ENCODE measurements at places on chromosomes 1 and 21. TPM values are rescaled to one million over a fixed set of nuclear protein-coding genes. Genes with fewer than 3 reads are reported as not detected.

DNA sequence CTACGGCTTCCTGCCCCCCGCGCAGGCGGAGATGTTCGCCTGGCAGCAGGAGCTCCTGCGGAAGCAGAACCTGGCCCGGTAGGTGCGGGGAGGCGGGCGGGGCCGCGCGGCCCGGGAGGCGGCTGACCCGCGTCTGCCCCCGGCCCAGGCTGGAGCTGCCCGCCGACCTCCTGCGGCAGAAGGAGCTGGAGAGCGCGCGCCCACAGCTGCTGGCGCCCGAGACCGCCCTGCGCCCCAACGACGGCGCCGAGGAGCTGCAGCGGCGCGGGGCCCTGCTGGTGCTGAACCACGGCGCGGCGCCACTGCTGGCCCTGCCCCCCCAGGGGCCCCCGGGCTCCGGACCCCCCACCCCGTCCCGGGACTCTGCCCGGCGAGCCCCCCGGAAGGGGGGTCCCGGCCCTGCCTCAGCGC, 16.6 kb downstream of the NOC2L start:
- no peak for DNase-seq

GRCh38 chr1:97007840-97008604, 286.4 kb downstream of the PTBP2 start:
- DNase-seq, result no peak

DNA sequence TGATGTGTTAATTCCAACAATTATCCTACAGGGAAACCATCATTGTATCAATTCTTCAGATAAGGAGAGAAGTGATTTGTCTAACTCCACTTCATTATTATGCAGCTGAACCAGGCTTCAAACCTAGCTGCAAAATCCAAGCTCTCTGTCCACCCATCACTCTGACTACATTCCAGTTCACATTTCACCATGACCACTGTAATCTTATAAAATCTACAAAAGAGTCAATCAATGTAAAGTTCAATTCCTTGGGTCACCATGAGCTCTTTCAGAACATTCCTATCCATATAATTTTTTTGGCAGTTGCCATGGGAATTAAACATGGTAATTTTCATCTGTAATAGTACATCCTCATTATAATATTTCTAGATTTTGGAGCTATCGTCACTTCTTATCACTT, 100.9 kb downstream of the PLPPR5 start:
- no peak for DNase-seq

- DNase-seq, result peak; percentile 37
Measured at GRCh38 chr1:12438349-12438924, 179.6 kb downstream of the DHRS3 start.

DNA sequence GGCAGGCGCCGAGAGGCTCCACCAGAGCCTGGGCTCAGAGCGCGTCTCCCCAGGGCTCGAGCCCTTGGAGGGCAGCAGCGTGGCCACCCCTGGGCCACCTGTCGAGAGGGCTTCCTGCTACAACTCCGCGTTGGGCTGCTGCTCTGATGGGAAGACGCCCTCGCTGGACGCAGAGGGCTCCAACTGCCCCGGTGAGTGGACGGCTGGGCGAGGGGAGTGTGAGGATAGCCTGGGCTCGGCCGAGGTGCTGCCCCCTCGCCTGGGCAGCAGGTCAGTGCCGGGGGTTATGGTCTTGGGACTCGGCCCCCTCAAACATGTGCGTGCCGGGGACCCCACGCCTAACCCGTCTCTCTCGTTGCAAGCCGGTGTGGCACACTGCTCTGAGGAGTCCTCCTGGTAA, 26.8 kb downstream of the AGRN start:
- no peak for DNase-seq

DNA sequence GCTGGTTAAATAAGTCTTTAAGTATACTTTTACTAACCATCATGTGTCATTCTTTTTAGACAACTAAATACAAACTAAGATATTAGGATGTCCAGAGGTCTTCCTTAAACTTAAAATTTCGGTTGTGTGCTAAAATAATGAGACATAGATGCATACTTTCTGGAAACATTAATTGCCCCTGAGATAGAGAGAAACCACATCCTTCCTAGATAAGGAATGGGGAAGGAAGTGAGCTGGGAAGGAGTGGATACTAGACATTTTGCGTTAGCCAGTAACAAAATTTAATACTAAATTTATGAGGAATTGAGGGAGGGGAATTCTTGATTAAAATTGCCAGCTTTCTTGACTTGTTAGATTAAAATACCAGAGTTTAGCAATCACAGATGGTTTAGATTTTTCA, 37.1 kb upstream of the PTGS2 start:
- DNase-seq, result no peak

DNA sequence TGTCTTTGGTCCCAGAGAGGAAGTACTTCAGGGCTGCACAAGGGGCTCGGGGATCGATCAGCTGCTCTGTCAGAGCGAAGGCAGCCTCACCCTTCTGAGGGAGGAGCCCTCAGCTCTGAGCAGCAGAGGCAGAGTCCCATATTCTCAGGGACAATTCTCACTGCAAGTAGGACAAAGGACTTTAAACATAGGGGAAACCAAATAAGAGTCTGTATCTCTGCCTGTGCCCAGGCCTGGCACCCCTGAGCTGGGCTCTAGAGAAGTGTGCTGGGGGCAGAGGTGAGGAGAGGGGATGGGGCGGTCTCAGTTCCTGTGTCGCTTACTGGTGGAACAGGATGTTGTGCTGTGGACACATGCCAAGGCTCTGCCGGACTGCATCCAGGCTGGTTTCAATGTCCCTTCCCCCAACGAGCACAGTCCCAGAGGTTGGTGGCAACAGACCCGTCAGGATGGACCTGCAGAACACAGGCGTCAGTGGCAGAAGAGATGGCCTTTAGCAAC, 76.6 kb downstream of the ABCA4 start:
- no peak for DNase-seq

Gene SERINC2
- 583 TPM for total RNA-seq

DNA sequence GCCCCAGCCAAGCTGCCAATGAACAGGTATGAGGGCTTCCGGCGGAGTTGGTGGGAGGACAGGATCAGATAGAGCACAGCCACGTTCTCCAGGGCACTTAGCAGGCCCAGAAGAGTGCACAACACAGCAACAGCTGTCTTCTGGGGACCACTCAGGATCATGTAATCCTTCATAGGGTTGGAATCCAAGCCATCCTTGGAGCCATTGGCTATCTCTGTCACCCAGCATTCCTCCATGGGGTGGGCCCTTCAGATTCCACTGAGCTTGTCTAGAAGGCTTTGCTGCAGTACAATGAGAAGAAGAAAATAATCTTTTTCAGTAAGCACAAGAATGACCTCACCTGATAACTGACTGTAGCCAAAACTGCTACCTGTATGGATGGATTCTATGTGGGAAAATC, 7.3 kb upstream of the FUCA1 start:
- no peak for DNase-seq

Gene TAS1R1
- not detected for total RNA-seq

DNA sequence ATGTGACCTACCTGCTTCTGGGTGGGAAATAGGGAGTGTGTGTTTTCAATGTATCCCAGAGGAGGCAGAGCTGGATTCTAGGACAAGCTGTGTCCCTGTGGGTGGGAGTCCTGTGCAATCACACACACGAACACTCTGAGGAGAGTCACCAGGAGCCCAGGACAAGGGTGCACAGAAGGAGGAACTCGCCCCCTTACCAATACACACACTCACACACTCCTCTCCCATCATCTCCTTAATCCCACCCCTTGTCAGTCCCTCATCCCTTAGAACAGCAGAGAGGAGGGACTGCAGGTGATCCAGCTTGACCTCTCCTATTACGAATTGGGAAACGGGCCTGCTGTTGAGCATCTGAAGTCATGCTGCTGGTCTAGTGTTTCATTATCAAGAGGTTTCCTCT, 8.5 kb upstream of the MYBPHL start:
- DNase-seq, result no peak

DNA sequence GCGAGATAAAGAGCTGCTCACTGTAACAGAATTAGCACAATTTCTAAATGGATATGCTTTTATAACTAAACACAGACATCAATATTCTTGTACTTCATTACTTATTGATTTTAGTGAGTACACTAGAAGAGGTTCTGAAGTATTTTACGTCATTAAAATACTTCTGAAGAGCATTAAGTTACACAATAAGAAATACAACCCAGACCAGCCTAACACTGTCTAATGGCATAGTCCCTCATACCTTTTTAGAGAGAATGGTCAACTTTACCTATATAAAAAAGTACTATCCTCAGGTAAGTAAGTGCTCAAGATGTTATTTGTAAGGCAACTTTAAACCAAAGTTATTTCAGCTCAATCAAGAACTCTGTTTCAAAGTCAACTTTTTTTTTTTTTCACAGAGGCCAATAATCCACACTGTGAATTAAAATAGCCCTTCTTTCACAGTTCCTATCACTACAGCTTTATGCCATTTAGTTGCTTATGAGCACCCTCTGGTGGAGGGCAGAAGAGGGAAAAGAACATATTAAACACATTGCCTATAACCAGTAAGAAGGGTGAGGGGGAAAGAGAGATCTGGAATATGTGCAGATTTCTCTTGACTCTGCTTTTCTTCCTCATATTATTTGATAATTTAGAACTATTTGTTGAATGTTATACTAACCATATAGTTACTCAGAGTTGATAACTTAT, 182.1 kb upstream of the DMRTA2 start:
- DNase-seq, result peak; percentile 46

Gene KPRP
- total RNA-seq, result not detected

Gene SPRR5
- total RNA-seq, result 0.78 TPM

- DNase-seq, result no peak
Measured at GRCh38 chr21:19268686-19269085, 865.1 kb upstream of the TMPRSS15 start.

- DNase-seq, result peak; percentile 84
Measured at GRCh38 chr1:169999331-169999741, 75.2 kb downstream of the KIFAP3 start.

- DNase-seq, result no peak
Measured at GRCh38 chr1:214364386-214364785, 83.4 kb downstream of the SMYD2 start.

DNA sequence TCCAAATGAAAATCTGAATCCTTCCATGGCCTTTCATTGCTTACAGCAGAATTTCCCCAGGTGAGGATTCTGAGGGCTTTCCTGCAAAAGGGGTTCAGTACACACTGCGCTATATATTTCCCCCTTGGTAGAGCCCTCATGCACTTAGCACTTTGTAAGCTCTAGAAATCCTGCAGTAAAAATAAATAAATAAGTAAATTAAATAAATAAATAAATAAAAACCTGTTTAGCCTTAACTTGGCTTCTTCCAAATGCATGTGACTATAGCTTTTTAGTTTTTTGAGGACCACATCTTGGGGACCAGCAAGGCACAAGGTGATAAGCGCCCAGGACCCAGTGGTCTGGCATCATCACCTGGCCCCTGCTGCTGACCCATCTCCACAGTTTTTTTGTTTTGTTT, 3.2 kb upstream of the BMP8B start:
- no peak for DNase-seq

Gene LCE2B
- total RNA-seq, result not detected

DNA sequence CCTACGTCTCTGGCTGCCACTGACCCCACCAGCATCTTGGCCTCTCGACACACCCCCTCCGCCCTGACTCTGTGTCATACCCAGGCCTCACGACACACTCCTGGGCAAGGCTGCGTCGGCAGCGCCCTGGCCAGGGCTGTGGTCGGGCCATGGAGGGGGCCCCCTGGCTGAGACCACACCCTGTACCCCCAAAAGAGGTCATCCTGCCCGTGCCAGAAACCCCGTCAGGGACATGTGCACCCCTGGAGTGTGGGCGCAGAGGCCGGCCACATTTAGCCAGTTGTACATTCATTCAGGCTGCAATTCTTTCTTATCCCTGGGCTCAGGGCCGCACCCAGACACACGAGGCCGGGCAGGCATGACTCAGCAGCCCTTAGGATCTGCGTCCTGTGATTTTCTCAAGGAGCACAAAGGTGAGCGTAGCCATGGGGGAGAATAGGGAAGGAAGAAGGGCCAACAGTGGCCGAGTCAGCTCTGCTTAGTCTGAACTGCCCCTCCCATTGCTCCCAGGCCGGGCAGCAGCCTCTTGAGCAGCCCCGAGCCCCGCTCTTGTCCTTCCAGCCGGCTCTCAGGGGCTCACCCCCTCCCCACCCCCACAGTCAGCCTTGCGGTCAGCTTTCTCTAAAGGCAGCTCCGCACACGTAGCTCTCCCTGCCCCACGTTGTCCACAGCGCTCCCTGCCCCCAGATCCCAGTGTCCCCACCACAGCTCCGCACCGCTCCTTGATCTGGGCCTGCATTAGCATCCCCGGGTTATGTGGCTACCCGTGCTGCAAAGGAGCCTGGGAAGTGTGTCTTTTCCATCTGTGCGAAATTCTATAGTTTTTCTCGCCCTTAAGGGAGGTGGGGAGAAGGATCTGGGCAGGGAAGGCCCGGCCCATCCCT, 7.9 kb downstream of the CSTB start:
- DNase-seq, result peak; percentile 87
